ENCODE measurements at places on chromosomes 7 and 10.
A peak's percentile ranks its signal among the peaks of the same experiment; 100 is the strongest.

- DNase-seq: no peak
These were observed 12.3 kb upstream of the DLD start for GRCh38 chr7:107878636-107879035.

GRCh38 chr7:44727158-44727936 lies 21.3 kb upstream of the ZMIZ2 start:
- peak; percentile 90 for DNase-seq

GRCh38 chr7:17325364-17325763 lies 26.9 kb downstream of the AHR start:
- DNase-seq: peak; percentile 40

- peak; percentile 44 for DNase-seq
These were observed 3.5 kb downstream of the MKRN1 start for GRCh38 chr7:140475747-140476333.

GRCh38 chr10:112817981-112818777 lies 131.9 kb upstream of the TCF7L2 start:
- DNase-seq: no peak

DNA sequence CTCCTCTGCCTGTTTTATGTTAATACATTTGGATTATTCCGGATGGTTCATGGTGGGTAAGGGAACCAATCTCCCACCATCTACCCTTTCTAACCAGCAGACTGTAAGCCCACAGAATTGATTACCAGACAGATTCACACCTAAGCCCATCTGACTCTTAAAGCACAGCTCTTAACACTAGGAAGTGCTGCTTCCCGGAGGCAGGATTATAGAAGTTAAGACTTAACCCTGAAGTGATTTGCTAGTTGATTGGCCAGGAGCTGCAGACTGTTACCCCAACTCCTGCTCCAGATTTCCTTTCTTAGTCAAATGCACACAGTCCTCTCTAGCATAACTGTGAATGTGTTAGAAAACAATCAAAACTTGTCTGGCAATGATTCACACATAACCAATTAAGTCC lies 221.7 kb downstream of the CDK14 start:
- DNase-seq: no peak

- DNase-seq: no peak
These were observed 1.2 kb upstream of the TFR2 start for GRCh38 chr7:100642534-100642907.

GRCh38 chr10:70679498-70679897 lies 7.2 kb downstream of the ADAMTS14 start:
- peak; percentile 91 for DNase-seq

Data from fibroblast of skin of back (primary cell).